NCI-H460 (cell line): ENCODE measurements at places on chromosomes 3 and 15. TPM values are rescaled to one million over a fixed set of nuclear protein-coding genes. Genes with fewer than 3 reads are reported as not detected.

Gene P2RY13
- total RNA-seq: not detected in 2 replicates

Gene SST
- total RNA-seq: not detected in 2 replicates

Gene NR2E3
- total RNA-seq: 0.23 and 0.37 TPM in 2 replicates

Gene TTLL13
- total RNA-seq: 0.10 and 0.43 TPM in 2 replicates

Gene FBXW12
- total RNA-seq: not detected in 2 replicates

Gene RARRES1
- not detected in 2 replicates for total RNA-seq

Gene VGLL3
- total RNA-seq: 0.02 TPM in 1 of 2 replicates, not detected in the other

Gene ST3GAL6
- 1.3 TPM in 1 of 2 replicates, not detected in the other for total RNA-seq

Gene CHRNA5
- total RNA-seq: 20.1 and 21.0 TPM in 2 replicates

Gene GCNT3
- total RNA-seq: 0.29 and 0.50 TPM in 2 replicates

Gene SLTM
- total RNA-seq: 83.1 and 114 TPM in 2 replicates

DNA sequence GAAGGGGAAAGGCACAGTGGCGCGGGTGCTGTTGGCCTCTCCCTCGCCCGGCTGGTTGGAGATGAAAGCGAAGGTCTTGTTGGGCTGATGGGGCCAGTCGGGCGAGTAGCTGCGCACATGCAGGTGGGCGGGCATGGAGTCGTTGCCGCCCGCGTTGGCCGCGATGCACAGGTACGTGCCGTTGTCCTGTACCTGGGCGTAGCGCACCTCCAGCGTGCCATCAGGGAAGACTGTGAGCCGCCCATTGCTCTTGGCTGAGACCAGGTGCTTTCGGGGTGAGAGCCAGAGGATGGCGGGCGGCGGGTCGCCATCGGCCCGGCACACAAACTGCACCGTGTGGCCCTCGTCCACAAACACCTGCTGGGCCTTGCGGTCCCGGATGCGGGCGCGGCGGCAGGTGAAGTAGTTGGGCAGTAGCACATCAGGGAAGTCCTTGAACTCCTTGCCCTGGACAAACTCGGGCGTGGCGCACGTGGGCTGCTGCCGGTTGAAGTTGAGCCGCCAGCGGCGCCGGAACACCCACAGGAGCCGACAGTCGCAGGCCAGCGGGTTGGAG is 18.4 kb downstream of the LINGO1 start:
- DNase-seq: no peak

GRCh38 chr3:133934073-133934970 is 38.6 kb upstream of the RAB6B start:
- DNase-seq: no peak

- DNase-seq: no peak
These were observed 66.3 kb upstream of the NAALADL2 start for GRCh38 chr3:174792864-174793263.

- no peak for DNase-seq
These were observed 177.8 kb downstream of the KLF13 start for GRCh38 chr15:31504462-31504839.

DNA sequence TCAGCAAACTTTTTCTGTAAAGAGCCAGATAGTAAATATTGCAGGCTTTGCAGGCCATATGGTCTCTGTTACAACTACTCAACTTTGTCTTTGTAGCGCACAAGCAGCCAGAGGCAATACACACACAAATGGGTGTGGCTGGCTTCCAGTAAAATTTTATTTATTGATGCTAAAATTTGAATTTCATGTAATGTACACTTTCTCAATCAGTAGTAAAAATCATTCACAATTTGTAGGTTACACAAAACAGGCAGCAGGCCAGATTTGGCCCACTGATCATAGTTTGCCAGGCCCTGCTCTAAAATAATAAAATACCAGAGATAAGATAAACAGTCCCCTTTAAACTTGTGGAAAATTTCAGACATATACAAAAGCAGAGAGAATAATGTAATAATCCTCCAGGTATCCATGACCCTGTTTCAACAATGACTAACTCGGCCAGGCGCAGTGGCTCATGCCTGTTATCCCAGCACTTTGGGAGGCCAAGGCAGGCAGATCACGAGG is 330.3 kb downstream of the SHQ1 start:
- DNase-seq: no peak

DNA sequence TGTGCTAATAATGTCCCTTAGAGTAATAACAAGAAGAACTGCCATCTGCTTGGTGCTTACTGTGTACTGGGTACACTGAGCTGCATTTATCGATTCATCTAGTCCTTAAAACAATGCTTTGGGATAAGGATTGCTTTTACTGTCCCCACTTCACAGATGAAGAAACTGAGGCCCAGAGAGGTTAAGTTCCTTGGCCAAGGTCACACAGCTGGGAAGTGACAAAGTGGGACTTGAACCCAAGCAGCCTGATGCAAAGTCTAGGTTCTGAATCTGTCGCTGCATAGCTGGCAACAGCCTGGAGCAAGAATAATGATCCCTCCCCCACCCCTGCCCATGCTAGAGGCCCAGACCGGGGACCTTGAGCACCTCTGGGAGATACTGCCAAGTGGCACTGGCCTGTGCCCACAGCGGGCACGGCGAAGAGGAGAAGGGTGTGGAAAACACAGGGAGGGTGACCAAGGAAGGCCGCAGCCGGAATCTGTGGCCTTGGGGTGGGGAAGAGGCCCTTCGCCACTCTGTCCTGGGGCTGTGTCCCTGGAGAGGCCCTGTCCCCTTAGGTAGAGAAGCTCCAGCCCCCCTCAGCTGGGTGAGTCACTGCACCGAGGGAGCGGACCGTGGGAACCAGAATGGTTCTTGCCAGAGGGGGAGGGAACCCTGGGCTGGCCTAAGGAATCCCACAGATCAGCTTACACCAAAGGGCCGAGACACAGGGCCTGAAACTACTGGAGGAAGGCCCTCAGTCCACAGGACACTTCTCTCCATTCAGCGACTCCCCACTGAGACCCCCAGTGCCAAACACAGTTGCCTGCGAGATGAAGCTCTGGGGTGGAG is 3.5 kb downstream of the PLXND1 start:
- DNase-seq: no peak

DNA sequence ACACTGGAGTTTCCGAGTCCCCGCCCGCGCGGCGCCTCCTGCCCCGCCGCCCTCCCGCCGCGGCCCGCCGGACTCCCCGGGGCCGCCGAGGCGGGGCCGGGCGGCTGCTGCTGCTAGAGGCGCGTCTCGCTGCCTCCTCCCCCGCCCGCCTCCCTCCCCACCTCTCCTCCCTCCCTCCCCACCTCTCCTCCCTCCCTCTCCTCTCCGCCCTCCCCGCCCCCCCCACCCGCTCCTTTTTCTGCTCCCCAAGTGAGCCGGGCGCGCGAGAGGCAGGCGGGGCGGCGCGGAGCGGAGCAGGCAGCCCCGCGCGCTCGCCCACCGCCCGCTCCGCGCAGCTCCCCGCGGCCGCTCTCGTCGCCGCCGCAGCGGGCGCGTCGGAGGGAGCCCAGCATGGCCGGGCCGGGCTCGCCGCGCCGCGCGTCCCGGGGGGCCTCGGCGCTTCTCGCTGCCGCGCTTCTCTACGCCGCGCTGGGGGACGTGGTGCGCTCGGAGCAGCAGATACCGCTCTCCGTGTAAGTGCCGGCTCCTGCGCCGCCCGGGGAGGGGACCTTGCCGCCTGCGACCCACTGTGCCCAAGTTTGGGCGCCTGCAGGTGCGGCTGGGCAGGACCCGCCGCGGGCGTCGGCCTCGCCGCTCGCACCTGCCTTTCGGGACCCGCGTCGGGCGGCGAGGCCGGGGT is at the start of gene CACNA2D3:
Gene CACNA2D3, plus strand, starts transcription at position 229 of the 679 bp plus-strand sequence.
- DNase-seq: peak; percentile 56

- no peak for DNase-seq
These were observed 7.8 kb downstream of the ANPEP start for GRCh38 chr15:89806559-89807550.

DNA sequence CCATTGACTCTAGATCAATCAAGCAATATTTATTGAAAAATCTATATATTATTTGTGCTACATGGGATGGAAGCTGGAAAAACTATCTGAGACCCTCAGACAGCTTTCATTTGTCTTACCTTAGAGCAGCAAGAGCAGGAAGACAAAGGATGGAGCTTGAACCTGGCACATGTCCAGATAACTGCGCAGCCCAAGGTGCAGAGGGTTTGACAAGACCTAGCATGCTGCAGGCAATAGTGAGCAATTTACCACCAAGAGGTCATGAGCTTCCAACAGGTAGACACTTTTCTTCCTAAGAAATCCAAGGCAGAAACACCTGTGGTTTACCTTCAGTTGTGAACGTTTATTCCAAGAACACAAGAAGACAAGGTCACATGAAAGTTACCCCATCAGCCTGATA is 214.7 kb upstream of the NECTIN3 start:
- DNase-seq: no peak

DNA sequence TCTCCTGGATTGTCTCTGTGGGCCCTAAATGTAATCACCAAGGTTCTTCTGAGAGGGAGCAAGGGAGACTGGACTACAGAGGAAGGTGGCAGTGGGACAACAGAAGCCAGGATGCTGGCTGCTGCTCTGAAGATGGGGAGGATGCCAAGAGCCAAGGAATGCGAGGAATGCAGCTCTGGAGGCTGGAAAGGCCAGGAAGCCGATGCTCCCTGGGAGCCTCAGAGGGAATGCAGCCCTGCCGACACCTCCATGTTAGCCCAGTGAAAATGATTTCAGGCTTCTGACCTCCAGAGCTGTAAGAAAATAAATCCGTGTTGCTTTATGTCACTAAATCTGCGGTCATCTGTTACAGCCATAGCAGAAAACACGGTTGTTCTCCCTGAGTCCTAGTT is 44.1 kb downstream of the UMPS start:
- no peak for DNase-seq

DNA sequence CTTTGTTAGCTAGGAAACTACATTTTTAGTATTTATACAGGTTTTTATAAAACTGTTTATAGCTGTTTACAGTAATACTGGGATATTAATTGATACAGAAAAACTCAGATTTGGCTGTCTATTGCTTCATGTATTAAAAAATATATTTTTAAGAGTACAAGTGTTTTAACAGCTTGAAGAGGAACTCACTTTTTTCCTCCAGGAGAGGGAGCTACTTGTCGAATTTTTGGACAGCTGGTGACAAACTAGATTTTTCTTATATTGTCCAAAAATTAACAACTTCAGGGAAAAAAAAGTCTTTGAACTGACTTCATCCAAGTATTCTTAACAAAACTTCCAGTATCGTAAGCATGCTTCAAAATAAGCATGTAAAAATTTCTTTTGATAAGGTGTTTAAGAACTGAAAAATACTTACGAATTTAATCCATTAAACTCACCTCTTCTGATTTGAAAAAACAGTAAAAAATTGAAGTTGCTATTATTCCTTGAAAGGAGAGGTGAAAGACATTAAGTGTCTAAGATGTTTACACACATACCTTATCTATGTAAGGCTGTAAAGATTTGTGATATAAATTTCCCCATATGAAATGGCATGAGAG is 4.0 kb downstream of the DIPK2A start:
- no peak for DNase-seq

GRCh38 chr15:70512772-70513362 is 250.5 kb downstream of the UACA start:
- peak; percentile 76 for DNase-seq

- no peak for DNase-seq
These were observed 5.9 kb downstream of the PRSS50 start for GRCh38 chr3:46711760-46712159.

DNA sequence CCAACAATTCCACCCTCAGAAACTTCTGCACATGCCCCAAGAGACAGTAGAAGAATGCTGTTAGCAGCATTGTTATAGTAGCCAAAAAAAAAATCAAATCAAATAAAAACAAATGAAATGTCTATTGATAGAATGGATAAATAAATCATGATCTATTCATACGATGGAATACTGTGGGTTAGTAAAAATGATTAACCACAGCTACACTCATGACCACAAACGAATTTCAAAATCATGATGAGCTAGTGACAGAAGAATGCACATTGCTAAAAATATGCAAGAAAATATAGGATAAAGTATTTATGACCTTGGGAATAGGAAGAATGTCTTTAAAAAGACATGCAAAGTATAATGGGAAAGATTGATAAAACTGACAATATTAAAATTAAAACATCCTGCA is 57.5 kb upstream of the ACAN start:
- no peak for DNase-seq

GRCh38 chr3:4729061-4729973 is 236.2 kb downstream of the ITPR1 start:
- DNase-seq: no peak

DNA sequence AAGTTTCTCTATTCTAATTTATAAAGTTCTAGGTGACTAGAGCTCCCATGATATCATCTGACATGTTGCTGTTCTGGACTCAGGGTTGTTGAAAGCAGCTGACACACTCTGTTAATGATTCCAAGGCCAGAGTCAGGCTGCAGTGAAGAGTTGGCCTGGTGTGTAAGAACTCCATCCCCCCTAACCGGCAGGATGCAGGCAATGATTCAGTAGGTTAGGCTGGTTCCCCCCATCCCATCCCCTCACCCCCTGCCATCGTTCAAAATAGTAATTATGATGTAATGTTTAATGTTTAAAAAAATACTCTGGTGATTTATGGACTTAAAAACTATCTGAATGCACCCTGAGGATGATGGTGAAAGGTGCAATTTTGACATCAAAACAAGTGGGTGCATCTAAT is 4.6 kb upstream of the TRIM71 start:
- DNase-seq: no peak

DNA sequence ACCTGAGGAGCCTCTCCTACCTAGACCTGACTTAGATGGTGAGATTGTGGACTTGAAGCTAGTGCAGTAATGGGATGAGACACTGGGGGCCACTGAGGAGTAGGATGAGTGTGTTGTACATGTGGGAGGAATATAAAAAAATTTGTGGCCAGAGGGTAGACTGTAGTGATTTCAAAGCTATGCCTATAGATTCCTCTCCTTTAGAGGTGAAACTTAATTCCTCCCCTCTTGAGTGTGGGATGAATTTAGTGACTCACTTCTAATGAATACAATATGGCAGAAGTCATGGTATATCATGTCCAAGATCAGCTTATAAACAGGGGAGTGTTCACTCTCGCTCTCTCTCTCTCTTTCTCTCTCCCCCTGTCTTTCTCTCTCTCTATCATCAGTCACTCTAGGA is 6.7 kb downstream of the ZNF860 start:
- DNase-seq: no peak

- DNase-seq: no peak
These were observed 415.6 kb upstream of the TPM1 start for GRCh38 chr15:62626903-62627302.

DNA sequence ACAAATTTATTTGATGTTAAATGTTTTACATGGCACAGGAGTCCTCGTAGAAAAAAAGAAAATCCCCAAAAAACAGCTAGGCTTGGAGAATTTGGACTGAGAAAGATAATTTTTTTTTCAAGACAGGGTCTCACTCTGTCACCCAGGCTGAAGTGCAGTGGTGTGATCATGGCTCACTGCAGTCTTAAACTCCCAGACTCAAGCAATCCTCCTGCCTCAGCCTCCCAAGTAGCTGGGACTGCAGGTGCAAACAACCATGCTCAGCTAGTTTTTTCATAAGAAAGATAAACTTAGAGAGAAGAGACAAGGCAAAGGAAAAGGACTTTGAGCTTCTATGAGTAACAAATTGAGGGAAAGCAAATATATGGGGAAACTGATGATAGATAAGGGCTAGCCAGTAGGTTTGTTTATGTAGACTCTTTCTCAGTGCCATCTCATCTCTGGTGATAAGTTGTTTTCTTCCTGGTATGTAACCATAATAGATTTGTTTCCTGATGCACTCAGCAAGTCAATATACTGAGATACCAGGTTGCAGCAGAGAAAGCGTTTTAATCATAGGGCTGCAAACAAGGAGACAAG is 13.1 kb upstream of the TRMT10C start:
- no peak for DNase-seq

- no peak for DNase-seq
These were observed 14.4 kb downstream of the STRA6 start for GRCh38 chr15:74188216-74188615.
